ENCODE measurements at places on chromosomes 11 and 22. TPM values are rescaled to one million over a fixed set of nuclear protein-coding genes. Genes with fewer than 3 reads are reported as not detected.

DNA sequence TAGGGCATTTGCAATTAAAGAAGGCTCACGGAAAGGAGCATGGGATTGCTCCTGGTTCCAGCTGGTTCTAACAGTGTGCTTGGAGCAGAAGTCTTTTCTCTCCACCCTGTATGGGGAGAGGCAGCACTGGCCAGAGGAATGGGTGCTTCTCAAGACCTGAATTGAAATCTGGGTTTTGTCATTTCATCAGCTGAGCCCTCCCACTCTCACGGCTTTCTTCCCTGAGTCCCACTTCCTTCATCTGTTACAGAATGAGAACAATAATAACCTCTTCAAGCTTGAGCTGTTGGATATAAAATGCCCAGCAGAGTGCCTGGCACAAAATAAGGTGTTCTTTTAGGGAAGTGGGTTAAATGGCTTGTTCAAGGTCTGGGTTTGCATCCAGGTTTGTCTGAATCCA is 17.2 kb downstream of the CNTF start:
- H3K36me3 ChIP-seq, result no peaks in the 10 kb centered on the region
- no peaks in the 10 kb centered on the region for H3K27me3 ChIP-seq
- no peaks in the 10 kb centered on the region for H3K4me1 ChIP-seq

ANGPTL5 gene
- not detected for total RNA-seq

- no peak overlapping the region for H3K27ac ChIP-seq
- no peaks in the 10 kb centered on the region for H3K27me3 ChIP-seq
- no peaks in the 10 kb centered on the region for H3K36me3 ChIP-seq
- H3K4me1 ChIP-seq, result no peaks in the 10 kb centered on the region
- DNase-seq, result no peak
Observed at GRCh38 chr11:78762105-78762504, 187.4 kb upstream of the NARS2 start.

OR6A2 gene
- not detected for total RNA-seq

GRCh38 chr22:49966774-49967705 is 6.5 kb downstream of the PIM3 start:
- H3K27me3 ChIP-seq, result no peaks in the 10 kb centered on the region
- peaks cover 8% of the 10 kb centered on the region for H3K4me1 ChIP-seq
- H3K36me3 ChIP-seq, result peaks cover 22% of the 10 kb centered on the region

Measured in ascending aorta (tissue), 2 donors.